ENCODE measurements at places on chromosomes 16 and 17. TPM values are rescaled to one million over a fixed set of nuclear protein-coding genes. Genes with fewer than 3 reads are reported as not detected.

GRCh38 chr16:60091071-60091470 is 1357.0 kb upstream of the GOT2 start:
- H3K36me3 ChIP-seq: no peaks in the 10 kb centered on the region
- H3K27ac ChIP-seq: no peak overlapping the region
- H3K4me3 ChIP-seq: no peak overlapping the region
- no peak for DNase-seq
- H3K27me3 ChIP-seq: no peaks in the 10 kb centered on the region
- H3K4me1 ChIP-seq: no peaks in the 10 kb centered on the region

GRCh38 chr16:68286153-68287074 is 22.1 kb downstream of the SLC7A6 start:
- no peaks in the 10 kb centered on the region for H3K4me1 ChIP-seq
- no peaks in the 10 kb centered on the region for H3K36me3 ChIP-seq
- DNase-seq: no peak
- H3K27me3 ChIP-seq: no peaks in the 10 kb centered on the region

DNA sequence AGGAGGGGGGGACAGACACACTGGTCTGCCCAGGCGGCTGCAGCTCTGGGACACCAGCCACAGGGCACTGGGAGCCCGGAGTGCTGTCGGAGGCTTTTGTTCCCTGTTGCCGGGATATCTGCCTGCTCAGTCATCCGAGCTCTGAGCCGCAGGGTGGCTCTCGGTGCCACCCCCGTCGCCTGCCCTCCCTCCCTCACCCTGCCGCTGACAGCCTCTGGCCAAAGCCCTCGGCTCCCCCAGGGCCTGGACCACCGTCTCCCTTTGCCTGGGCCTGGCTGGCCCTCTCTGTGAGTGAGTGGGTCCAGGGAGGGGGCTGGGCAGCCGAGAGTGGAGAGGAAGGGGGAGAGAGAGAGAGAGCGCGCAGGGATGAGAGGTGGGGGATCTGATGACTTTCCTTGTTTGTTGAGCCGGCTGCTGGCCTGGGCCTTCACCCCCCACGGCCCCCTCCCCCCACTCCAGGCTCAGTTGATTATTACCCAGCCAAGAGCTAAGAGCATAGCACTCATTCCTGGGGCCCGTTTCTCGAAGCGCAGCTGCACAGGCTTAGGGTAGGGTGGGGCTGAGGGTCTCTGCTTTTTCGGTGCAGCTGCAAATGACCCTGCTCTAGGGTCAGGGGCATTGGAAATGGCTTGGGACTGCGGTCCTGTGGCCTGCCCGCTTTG is 2.7 kb downstream of the FOXJ1 start:
- DNase-seq: peak; percentile 64
- peak overlapping the region; percentile 70 for H3K27ac ChIP-seq
- H3K4me3 ChIP-seq: no peak overlapping the region
- peaks cover 44% of the 10 kb centered on the region for H3K4me1 ChIP-seq
- peaks cover 22% of the 10 kb centered on the region for H3K27me3 ChIP-seq

- H3K36me3 ChIP-seq: no peaks in the 10 kb centered on the region
- DNase-seq: peak; percentile 96
- peak within 1 kb of the TSS; percentile 91 for H3K27ac ChIP-seq
Observed at GRCh38 chr16:2267913-2268666, at the start of gene RNPS1. TSS of gene RNPS1 (minus strand) at chr16:2268126. CDS start at chr16:2264643, 3,483 bp downstream.

The PYDC1 gene
- not detected for total RNA-seq

GRCh38 chr17:79936050-79936449 is 96.8 kb upstream of the CBX4 start:
- peaks cover 5% of the 10 kb centered on the region for H3K27me3 ChIP-seq
- H3K4me3 ChIP-seq: no peak overlapping the region
- peaks cover 7% of the 10 kb centered on the region for H3K36me3 ChIP-seq

- peak overlapping the region; percentile 52 for H3K27ac ChIP-seq
- H3K4me1 ChIP-seq: peaks cover 15% of the 10 kb centered on the region
- no peaks in the 10 kb centered on the region for H3K36me3 ChIP-seq
- no peaks in the 10 kb centered on the region for H3K27me3 ChIP-seq
- DNase-seq: peak; percentile 44
- no peak overlapping the region for H3K4me3 ChIP-seq
Observed at GRCh38 chr17:76529224-76530094, 8.1 kb downstream of the CYGB start.

DNA sequence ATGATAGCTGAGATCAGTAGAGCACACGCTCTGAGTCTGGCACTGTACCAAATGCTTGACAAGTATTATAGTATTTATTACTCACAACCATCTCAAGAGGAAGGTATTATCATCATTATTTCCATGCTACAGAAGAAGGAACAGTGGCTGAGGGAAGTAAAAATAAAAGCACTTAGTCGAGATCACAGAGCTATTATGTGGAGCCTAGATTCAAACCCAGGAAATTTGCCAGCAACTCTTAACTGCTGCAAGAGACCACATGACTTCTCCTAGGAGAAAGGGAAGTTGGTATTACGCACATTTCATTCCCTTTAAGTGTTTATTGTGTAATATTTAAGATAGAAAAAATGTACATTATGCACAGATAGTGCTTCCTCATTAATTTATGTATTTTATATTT is 1.0 kb upstream of the RHOT1 start:
- H3K36me3 ChIP-seq: no peaks in the 10 kb centered on the region
- H3K27ac ChIP-seq: peak overlapping the region; percentile 97
- DNase-seq: peak; percentile 38
- no peaks in the 10 kb centered on the region for H3K27me3 ChIP-seq

DNA sequence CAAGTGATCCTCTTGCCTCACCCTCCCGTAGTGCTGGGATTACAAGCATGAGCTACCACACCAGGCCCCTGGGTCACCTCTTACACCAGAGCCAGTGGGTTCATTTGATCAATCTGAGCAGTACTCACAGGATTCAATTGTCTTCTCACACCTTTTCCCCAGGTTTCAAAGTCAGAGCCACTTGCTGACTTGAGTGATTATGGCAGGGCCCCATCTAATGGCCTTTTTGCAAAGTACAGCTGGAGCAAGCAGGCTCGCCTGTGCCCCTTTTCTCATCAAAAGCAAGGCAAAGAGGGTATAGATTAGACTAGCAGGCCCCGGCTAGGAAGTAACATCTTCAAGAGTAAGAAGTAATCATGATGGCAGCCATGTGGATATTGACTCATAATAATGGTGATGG is 114.8 kb upstream of the NOL11 start:
- H3K4me3 ChIP-seq: no peak overlapping the region
- H3K4me1 ChIP-seq: peaks cover 39% of the 10 kb centered on the region
- H3K27ac ChIP-seq: peak overlapping the region; percentile 10
- no peaks in the 10 kb centered on the region for H3K27me3 ChIP-seq
- DNase-seq: peak; percentile 51

DNA sequence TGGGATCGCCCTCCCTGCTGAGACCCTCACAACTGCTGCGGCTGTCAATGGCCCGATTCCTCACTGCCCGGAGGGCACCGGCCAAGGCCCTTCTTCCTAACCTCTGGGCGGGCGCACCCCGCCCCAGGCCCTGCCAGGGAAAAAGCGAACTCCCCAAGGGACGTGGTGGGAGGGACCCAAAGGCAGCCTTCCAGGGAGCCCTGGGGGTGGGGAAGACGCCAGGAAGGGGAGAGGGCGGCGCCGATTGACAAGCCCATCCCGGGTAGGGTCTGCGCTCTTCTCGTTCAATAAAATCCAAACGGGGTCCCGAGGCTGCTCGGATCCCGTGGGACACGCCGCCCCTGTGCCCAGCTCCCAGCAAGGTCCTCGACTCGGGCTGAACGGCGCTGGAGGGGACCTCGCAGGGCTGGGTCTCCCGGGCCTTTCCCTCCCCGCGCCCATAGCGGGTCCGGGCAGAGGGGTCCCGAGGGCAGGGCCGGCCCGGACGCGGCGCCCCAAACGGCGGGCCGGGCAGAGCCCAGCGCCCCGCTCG is 416 bp downstream of the KIFC3 start:
- peak overlapping the region; percentile 86 for H3K27ac ChIP-seq
- H3K4me3 ChIP-seq: no peak overlapping the region
- no peak for DNase-seq
- H3K4me1 ChIP-seq: peaks cover 77% of the 10 kb centered on the region
- H3K27me3 ChIP-seq: no peaks in the 10 kb centered on the region

- peaks cover 10% of the 10 kb centered on the region for H3K4me1 ChIP-seq
- no peak overlapping the region for H3K27ac ChIP-seq
- H3K27me3 ChIP-seq: no peaks in the 10 kb centered on the region
- no peaks in the 10 kb centered on the region for H3K36me3 ChIP-seq
Observed at GRCh38 chr17:66776999-66777688, 57.8 kb upstream of the CACNG5 start.

DNA sequence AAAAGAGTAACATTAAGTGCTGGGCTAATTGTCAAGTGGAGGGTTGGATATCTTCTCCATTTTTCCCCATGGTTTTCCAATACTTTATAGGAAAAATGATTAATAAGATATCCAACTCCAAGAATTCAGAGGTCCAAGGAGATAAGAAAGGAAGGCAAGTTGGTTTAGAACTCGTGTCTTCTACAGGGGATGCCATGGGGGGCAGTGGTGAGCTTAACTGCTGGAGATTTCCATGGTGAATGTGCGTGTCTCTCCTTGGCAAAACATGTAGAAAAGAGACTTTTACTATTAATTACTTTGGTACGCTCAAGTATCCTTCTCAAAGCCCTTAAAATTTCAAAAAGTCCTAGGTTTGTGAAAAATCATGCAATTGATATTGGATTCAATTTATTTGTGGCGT is 982.9 kb upstream of the RBFOX1 start:
- H3K27me3 ChIP-seq: no peaks in the 10 kb centered on the region
- H3K27ac ChIP-seq: no peak overlapping the region
- DNase-seq: no peak
- no peaks in the 10 kb centered on the region for H3K36me3 ChIP-seq

DNA sequence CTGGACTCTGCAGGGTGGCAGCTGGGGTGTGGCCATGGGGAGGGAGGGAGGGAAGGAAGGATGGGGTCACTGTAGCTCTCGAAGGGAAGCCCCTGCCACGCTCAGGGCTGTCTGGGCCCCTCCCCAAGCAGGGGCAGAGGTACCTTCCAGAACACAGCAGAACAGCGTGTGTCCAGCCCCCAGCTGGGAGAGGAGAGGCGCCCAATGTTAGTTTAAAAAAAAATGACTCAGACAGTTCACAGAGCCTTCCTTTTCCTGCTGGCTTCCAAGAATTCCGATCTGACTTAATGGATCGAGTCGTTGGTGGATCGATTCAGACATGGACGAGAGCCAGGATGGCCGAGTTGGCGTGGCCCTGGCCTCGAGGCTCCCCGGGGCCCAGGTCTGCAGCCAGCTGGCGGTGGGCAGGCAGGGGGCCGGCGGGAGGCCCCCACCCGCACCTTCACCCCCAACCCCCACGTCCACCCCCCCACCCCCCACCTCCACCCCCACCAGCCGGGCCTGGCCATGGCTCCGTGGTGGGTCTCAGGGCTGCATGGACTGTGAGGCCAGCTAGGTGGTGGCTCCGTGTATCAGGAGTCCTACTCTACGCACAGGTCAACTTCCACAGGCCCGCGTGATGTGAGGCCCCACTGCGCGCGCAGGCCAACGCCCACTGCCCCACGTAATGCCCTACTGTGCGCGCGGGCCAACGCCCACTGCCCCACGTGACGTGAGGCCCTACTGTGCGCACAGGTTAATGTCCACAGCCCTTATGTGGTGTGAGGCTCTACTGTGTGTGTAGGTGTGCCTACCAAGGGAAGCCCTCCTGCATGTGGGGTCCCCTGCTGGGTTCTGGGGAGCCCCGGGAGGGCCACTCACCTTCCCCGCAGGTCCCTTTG is 21.8 kb downstream of the CACNA1H start:
- no peak overlapping the region for H3K4me3 ChIP-seq
- peak; percentile 66 for DNase-seq
- H3K36me3 ChIP-seq: no peaks in the 10 kb centered on the region
- peaks cover 13% of the 10 kb centered on the region for H3K4me1 ChIP-seq

The ERBB2 gene
- 65.3 TPM for total RNA-seq

- H3K4me3 ChIP-seq: no peak overlapping the region
- no peaks in the 10 kb centered on the region for H3K4me1 ChIP-seq
- H3K27me3 ChIP-seq: no peaks in the 10 kb centered on the region
- no peaks in the 10 kb centered on the region for H3K36me3 ChIP-seq
- H3K27ac ChIP-seq: no peak overlapping the region
Observed at GRCh38 chr17:81652906-81653771, 3.2 kb downstream of the PDE6G start.

The SLC5A10 gene
- total RNA-seq: not detected

GRCh38 chr17:40450175-40450574 is 6.9 kb downstream of the IGFBP4 start:
- DNase-seq: peak; percentile 66
- H3K27me3 ChIP-seq: no peaks in the 10 kb centered on the region

GRCh38 chr17:65638221-65638975 is 77.0 kb upstream of the AXIN2 start:
- H3K27me3 ChIP-seq: no peaks in the 10 kb centered on the region
- no peak overlapping the region for H3K4me3 ChIP-seq
- no peaks in the 10 kb centered on the region for H3K36me3 ChIP-seq

GRCh38 chr17:28372203-28372944 is 880 bp downstream of the SARM1 start:
- DNase-seq: no peak
- no peaks in the 10 kb centered on the region for H3K27me3 ChIP-seq
- H3K36me3 ChIP-seq: no peaks in the 10 kb centered on the region
- H3K4me3 ChIP-seq: no peak overlapping the region

The AOC2 gene
- total RNA-seq: 1.0 TPM

GRCh38 chr17:1649844-1650501 is at the start of gene RILP:
TSS of gene RILP (minus strand) at chr17:1649866. CDS start at chr17:1649804, 62 bp downstream.
- H3K27me3 ChIP-seq: no peaks in the 10 kb centered on the region
- peak; percentile 93 for DNase-seq
- H3K36me3 ChIP-seq: peaks cover 38% of the 10 kb centered on the region
- H3K4me1 ChIP-seq: peaks cover 44% of the 10 kb centered on the region
- H3K27ac ChIP-seq: peak within 1 kb of the TSS; percentile 100

Data from body of pancreas (tissue), 4 donors.